ENCODE measurements at places on chromosomes 4 and X. TPM values are rescaled to one million over a fixed set of nuclear protein-coding genes. Genes with fewer than 3 reads are reported as not detected.

Gene IGSF1
- total RNA-seq, result not detected

Gene PRRG1
- not detected for total RNA-seq

Gene NWD2
- not detected for total RNA-seq

Gene MAEA
- 46.9 TPM for total RNA-seq

Gene RASGEF1B
- total RNA-seq, result 58.7 TPM

Gene ADH1A
- not detected for total RNA-seq

Gene OTUD5
- total RNA-seq, result 91.0 TPM

Gene BANK1
- total RNA-seq, result 11.9 TPM

Gene TMEM31
- not detected for total RNA-seq

Gene DRD5
- not detected for total RNA-seq

Gene BEX1
- 0.81 TPM for total RNA-seq

Gene TMEM150C
- total RNA-seq, result 0.37 TPM

Gene EGFL6
- not detected for total RNA-seq

Gene ADGRG4
- not detected for total RNA-seq

Gene CLIC2
- total RNA-seq, result 0.25 TPM

Gene TLR10
- 1.1 TPM for total RNA-seq

Gene ARL9
- total RNA-seq, result not detected

Gene RPS6KA6
- 0.05 TPM for total RNA-seq

Gene ARMCX1
- total RNA-seq, result 0.21 TPM

Gene F8
- total RNA-seq, result 5.6 TPM

Gene MSANTD1
- 1.7 TPM for total RNA-seq

Gene OTUD6A
- total RNA-seq, result not detected

Gene AKAP14
- total RNA-seq, result not detected

Gene EREG
- total RNA-seq, result 6.2 TPM

Gene PABPC1L2A
- not detected for total RNA-seq

Gene ODAPH
- 0.29 TPM for total RNA-seq

Gene ATXN3L
- total RNA-seq, result not detected

Gene INTS6L
- 29.8 TPM for total RNA-seq

Gene FRMPD3
- total RNA-seq, result not detected

Gene PSAPL1
- total RNA-seq, result not detected

Gene TKTL1
- total RNA-seq, result 4.2 TPM

Gene COL4A6
- not detected for total RNA-seq

Gene SSX3
- not detected for total RNA-seq

Gene GC
- not detected for total RNA-seq

Gene BEX5
- 7.1 TPM for total RNA-seq

Gene FMR1NB
- not detected for total RNA-seq

Gene DHX15
- 138 TPM for total RNA-seq

Gene SFRP2
- not detected for total RNA-seq

Gene TCP11X2
- total RNA-seq, result 0.40 TPM

Gene GPR82
- total RNA-seq, result not detected

Data from T-helper 17 cell (primary cell).